LHCN-M2 (cell line): ENCODE measurements at places on chromosomes 5 and 9. TPM values are rescaled to one million over a fixed set of nuclear protein-coding genes. Genes with fewer than 3 reads are reported as not detected.

DNA sequence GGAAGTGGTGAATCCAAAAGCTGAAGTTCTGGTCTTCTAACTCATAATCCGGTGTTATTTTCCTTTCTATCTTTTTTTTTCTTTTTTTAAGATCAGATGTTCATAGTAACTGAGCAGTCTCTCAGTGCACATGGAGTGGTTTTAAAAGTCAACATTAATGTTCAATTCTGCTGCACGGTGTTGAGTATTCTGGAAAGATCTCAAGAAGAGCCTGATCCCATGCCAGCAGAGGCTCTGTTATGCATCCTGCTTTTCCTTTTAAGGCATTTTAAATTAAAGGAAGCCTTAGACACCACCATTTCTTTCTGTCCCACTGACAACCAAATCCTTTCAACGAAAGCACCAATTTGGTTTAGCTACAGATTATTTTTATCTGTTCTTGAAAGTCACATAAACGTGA, 33.4 kb downstream of the SEMA5A start:
- DNase-seq = no peak

GRCh38 chr5:27810458-27810857, 772.1 kb upstream of the CDH9 start:
- peak; percentile 71 for DNase-seq

- peak; percentile 86 for DNase-seq
These were observed 19.0 kb downstream of the STOM start for GRCh38 chr9:121350993-121351561.

GRCh38 chr5:61659221-61659696, 327.2 kb downstream of the ZSWIM6 start:
- no peak for DNase-seq

GRCh38 chr5:150112201-150113046, 26.1 kb upstream of the CSF1R start:
- DNase-seq = peak; percentile 79

- DNase-seq = peak; percentile 93
These were observed 126.2 kb downstream of the BASP1 start for GRCh38 chr5:17343675-17344074.

The TJP2 gene
- total RNA-seq = 25.7 and 28.2 TPM in 2 replicates
